NCI-H1105 treated with DMSO at 0.1 percent for 48 hours (cell line): ENCODE measurements at places on chromosomes 7 and 10.

GRCh38 chr10:78191301-78191700 is 157.6 kb downstream of the RPS24 start:
- no peak for DNase-seq

DNA sequence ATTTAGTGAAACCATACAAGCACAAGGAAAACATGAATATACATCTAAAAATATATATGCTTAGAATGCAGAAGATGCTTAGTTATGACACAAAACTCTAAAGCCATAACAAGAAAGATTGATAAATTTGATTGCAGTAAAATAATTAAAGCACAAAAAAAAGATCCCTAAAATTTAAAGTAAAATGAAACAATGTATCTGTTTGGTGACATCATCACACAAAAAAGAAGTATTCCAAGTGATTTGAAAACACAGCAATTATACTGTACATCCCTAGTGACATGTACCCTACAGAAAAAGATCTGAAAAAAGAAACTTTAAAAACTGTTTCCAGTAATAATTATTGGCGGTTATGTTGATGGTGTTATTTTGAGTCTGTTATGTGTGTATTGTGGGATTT is 37.7 kb downstream of the PHYHIPL start:
- DNase-seq = no peak

- no peak for DNase-seq
These were observed 268.0 kb downstream of the DYNC1I1 start for GRCh38 chr7:96040250-96040772.

DNA sequence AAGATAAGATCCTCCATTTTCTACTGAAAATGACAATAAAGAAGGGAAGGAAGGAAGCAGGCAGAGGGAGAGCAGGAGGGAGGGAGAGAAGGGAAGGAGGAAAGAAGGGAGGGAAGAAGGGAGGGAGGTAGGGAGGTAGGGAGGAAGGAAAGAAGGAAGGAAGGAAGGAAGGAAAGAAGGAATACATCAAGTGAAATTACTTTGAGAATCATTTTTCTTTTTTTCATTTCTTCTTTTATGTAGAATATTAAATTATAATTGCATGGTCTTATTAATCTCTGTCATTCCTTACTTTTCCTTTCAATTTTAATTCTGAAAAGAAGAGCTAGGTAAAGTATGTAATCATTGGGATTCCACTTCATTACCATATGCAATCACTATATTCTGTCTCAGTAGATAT is 97.8 kb downstream of the PLXDC2 start:
- no peak for DNase-seq

GRCh38 chr7:82674268-82674667 is 230.7 kb upstream of the CACNA2D1 start:
- no peak for DNase-seq

DNA sequence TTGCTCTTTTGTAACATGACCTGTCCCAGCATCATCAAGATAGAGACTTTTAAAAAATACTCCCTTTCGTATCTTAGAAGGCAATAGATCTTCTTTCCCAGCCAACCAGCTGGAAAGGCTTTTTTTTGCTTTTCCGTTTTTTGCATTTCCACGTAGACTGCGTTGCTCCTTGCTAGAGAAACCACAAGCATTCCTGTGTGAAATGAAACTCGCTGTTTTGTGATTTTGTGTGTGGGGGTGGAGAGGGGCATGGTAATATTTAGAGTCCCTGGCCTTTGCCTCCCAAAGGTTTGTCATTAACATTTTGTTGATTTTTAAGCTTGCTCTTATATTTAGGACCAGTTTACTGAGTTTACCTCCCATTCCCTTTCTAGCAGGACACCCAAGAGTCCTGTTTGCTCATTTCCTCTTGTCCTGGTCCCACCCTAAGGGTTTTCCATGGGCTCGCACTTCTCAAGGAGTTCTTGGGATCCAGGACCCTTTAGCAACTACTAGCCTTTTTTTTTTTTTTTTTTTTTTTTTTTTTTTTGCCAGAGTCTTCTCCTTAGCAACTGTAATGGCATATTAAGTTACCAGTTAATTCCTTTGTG is 243.6 kb downstream of the BICC1 start:
- no peak for DNase-seq

- DNase-seq = no peak
These were observed 242.0 kb downstream of the AUTS2 start for GRCh38 chr7:69840248-69840647.

- no peak for DNase-seq
These were observed 178.5 kb downstream of the TCF7L2 start for GRCh38 chr10:113128450-113129070.

GRCh38 chr10:119112056-119112455 is 8.1 kb downstream of the DENND10 start:
- DNase-seq = no peak

DNA sequence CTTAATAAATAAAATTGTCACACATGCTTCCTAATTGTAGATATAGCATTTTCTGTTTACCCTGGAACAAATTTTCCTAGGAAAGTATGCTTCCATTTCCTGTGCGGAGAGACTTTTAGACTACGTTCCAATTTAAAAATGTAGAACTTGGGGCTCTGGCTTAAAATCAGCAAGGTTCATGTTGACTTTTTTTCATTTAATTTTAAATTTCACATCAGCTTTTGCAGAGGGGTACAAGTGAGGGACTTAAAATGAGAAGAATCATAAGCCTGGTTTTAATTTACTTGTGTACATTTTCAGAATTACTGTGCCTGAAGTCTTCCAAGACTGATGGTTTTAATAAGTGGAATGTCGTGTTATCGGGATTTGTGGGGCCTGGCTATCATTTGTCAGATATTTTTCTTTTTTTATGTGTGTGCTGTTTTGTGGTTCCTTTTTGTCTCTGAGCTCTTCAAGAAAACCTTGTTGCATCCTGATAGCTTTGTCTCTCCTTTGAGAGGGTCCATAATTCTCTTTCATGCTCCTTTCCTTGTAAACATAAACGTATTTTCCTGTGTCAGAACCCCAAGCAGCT is 8.8 kb upstream of the ATRNL1 start:
- DNase-seq = no peak

DNA sequence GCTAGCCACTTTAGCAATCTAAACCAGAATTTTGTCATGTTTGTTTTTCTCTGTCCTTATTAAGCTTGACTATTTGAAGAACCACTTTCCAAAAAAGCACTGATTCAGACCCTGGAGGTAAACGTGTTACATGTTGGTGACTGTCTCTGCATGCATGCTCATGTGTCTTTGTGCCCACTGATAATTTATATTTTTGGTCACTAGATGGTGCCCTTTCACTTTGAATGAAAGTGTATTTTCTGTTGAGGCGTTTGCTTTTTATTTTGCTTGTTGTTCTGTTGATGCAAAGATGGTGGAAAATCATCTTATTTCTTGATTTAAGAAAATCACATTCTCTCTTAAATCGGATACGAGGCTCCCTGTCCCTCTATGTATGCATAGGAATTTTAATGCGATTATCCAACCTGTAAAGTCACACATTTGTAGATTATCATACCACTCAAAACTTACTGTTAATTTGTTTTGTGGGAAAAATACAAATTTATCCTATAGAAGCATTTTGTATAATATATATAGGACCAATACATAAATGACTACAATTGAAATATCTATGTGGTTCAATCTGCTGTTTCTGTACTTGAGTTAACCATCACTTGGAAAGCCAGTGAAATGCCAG is 269.3 kb downstream of the BICC1 start:
- peak; percentile 36 for DNase-seq

DNA sequence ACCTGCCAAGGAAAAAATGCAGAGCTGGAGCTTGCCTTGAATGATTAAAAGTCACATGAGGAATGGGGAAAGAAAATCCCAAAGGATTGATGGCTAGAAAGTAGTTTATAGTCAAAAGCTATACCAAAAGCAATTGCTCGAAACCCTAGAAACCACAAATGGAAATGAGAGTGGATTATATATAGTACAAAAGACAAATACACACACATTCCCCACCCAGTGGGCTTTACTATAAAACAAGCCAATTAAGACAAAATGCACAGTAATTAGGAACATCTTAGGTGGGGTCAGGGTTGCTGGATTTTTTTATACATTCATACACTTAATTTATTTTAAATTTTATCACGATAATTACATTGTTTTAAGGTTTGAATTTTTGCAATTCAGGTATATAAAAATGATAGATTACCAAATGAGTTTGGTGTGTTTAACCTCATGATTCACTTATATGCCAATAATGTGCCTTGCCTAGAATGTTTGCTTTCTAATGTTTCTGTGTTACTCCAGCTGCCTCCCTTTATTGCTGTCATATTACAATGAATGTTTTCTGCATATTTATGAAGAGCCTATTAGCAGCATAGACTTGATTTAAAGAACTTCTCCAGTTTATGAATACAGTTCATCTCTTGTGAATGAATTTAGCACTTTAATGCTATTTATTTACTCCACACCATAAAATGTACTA is 421.3 kb downstream of the EXOC4 start:
- no peak for DNase-seq

GRCh38 chr7:81161451-81162075 is 242.7 kb upstream of the SEMA3C start:
- DNase-seq = no peak

- no peak for DNase-seq
These were observed at the start of gene DLG5 for GRCh38 chr10:77926566-77927401. DLG5 (minus strand) TSS chr10:77926755; CDS start chr10:77926520, 235 bp downstream.

- DNase-seq = peak; percentile 80
These were observed 81.3 kb downstream of the VWDE start for GRCh38 chr7:12322284-12322902.

GRCh38 chr7:14021069-14021468 is 31.6 kb upstream of the ETV1 start:
- no peak for DNase-seq

DNA sequence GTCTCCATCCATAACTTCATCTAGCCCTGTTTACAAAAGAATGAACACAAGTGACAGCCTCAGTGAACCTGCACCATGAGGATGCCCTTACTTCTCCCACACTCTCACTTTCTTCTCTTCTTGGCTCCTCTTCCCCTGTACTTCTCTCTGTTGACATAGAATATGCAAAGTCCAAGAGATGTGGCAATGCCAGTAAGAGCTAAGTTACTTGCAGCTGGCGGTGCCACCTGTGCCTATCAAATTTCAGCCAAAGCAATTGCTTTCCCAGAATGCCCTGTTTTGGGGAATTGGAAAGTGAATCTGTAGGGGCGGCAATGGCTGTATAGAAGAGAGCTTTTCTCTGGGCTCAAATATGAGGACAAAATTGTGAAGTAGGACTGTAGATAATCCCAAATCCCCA is 557.8 kb downstream of the AUTS2 start:
- no peak for DNase-seq

GRCh38 chr7:38169847-38170246 is 8.2 kb upstream of the STARD3NL start:
- DNase-seq = no peak

DNA sequence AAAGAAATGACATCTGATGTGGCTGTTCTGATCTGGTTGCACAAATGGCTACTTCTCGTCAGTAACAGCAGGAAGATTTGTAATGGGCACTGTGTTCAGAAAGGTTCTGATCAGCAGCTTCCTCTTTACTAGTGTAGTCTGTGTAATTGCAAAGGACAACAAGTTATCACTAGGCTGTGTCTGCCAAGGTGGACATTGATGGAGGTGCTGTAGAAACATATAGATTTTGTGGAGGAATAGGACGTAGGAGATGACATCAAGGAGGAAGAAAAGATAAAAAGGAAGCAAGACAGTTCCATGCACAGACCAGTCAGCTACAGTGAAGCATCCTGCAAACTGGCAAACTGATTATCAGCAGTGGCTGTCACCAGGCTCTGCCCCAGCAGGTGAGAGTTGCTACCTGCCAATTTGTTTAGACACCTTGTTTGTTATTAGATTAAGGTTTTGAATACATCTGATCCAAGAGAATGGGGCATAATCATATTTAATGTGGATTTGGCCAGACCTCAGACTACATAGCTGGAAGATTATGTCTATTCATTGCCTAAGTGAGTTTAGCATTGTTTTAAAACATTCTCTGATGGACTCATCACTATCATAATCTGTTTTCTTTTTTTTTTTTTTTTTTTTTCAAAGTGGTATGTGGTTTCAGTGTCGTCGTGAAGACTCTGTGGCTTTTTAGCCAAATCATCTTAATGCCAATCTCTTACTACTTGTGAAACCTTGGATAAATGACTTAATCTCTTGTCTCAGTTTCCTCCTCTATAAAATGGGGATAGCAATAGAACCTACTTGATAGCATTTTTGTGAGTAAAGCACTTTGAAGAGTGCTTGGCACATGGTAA is 417.9 kb upstream of the LRGUK start:
- no peak for DNase-seq
